ENCODE measurements at places on chromosomes 1 and 21.

- DNase-seq = no peak
Observed at GRCh38 chr1:228443395-228443794, 26.7 kb upstream of the TRIM17 start.

- DNase-seq = peak; percentile 45
Observed at GRCh38 chr1:31957701-31958674, 19.8 kb upstream of the PTP4A2 start.

DNA sequence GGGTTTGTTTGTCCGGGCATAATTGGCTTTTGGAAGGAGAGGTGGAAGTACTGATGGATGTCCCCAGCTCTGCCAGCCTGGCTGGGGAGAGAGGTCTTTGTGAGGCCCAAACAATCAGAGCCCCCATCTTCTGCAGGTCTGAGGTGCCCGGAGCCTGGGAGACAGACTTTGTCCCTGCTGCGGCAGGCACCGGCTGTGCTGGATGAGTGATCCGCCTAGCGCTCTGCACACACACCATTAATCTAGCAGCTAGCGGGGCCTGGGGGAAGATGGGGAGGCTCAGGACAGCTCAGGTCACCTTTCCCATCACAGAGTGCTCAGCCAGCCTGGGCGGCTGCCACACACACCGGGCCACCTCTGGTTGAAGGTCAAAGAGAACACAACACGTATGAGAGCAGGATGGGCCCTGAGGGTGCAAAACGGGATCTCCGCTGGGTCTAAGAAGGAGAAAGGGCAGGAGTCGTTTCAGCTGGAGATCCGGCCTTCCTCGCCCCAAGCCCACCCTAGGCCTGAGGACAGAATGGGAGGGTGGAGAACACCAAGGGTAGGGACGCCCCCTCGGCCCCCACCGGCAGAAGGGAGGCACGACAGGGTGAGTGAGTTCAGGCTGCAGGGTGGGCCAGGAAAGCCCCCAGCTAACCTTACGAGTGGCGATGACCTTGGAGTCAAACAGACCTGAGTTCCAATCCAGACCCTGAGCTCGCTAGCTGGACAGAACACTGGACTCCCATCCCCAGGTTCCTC is 341.8 kb downstream of the NPHP4 start:
- no peak for DNase-seq

DNA sequence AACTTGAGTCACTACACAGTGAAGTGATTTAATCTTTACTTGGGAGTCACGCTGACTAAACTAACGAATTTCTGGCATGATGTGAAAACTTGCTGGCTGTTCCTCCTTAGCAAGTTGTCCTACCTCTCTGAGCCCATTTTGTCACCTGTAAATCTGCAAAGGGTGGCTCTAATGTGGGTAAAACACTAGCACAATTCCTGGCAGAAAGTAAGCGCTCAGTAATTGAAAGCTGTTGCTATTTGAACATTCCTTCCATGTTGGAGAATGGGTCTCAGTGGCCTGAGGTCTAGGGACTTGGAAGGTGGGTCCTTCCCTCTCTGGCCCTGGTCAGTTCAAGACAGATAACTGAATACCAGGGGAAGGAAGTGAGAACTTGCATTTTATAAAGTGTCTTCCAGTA is 309.0 kb upstream of the PROX1 start:
- DNase-seq = no peak

Measured in stimulated activated CD4-positive, alpha-beta T cell treated with anti-CD3 and anti-CD28 coated beads, Interleukin-15, amount 100 ng/mL, for 48 hours (primary cell).